ENCODE measurements at places on chromosomes 6 and 20.

DNA sequence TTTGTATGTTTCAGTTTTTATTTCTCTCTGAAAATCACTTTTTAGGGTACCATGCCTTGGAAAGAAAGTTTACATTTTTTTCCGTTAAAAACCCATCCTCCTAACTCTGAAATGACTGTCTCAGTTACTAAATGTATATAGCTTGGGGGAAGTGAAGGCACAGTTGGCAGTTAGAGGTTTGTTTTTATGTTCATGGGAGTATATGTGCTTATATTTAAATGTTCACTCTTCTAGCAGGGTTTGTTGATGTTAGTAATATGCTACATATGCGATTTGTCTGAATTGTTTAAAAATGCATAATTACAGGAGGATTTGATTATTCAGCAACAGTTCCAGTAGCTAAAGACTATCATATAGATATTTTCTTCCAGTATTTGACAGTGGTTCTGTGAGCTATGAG is 31.1 kb downstream of the CDKAL1 start:
- no peak for DNase-seq

DNA sequence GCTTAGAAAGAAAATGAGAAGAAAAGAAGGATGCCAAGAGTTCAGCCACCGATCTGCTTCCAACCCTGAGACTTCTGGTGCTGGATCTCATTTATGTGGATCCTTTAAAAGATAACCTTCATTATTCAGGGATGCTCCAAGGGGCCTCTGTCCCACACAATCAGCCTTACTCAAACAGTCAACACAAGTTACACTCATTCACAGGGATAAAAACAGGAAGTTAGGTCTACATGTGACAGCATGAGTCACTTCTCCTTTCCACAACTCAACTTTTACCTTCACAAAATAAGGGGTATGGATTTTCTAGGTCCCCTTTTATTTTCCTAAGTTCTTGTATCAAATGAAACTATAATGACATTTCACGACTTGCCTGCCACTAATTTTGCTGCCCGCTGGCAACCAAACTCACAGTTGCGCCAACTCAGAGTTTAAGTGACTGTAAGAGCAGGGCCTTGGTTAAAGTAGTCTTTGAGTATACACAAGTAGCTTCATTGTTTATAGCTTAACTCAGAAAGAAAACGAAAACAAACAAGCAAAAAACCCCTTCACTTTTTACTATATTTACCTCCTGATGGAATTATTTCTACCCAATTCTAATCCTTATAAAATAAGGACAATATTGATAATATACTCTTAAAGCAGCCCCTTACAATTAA is 278.8 kb upstream of the RUNX2 start:
- no peak for DNase-seq

DNA sequence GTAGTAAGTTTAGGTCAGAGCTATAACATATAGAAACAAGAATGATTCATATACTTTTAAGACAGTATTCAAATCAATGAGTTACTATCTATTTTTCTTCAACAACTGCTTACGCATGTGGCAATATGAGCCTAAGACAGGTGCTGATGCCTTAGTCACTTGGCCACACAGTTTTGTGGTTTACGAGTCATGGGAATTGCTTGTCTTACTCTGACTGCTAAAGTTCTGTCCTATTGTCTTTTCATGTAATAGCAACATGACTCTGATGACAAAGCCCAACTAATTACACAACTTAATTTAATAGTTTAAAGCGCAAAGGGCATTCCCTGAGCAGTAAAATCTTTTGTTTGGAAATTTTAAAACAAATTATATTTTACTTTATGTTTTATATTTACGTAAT is 159.3 kb upstream of the CENPW start:
- DNase-seq, result no peak

DNA sequence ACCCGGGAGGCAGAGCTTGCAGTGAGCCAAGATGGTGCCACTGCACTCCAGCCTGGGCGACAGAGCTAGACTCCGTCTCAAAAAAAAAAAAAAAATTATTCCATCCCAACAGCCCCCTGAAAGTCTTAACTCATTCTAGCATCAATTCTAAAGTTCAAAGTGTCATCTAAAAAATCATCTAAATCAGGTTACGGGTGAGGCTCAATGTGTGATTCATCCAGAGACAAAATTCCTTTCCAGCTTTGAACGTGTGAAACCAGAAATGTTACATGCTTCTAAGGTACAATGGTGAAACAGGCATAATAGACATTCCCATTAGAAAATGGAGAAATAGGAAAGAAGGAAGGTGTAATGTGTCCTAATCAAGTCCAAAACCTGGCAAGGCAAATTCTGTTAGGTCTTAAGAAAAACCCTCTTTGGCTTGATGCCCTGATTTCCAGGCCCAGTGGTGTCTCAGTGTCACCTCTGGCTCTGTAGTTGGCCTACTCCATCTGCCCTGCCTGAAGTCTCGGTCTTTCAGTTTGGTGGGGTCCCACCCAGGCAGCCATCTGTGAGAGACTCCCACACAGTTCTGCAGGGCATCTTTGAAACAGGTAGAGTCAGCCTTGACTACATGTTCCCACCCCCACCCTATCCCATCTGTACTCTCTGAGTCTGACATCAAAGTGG is 43.5 kb downstream of the HFE start:
- DNase-seq, result no peak

DNA sequence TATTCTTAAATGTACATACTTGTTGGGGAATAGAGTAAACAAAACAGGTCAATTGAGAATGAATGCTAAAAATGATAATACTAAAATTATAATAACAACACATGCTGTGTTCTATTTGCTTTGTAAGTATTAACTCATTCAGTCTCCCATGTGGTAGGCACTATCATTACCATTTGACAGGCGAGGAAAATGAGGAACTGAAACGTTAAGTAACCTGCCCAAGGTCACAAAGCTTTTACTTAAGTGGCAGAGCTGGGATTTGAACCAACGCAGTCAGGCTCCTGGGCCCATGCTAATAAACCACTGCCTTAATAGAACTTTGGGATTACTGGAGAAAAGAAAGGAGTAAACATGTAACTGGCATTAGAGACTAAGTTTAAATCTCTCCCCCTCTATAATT is 3.8 kb downstream of the NSFL1C start:
- DNase-seq, result no peak

Measured in CD4-positive, alpha-beta memory T cell (primary cell).